ENCODE measurements at places on chromosomes 12 and 14.

DNA sequence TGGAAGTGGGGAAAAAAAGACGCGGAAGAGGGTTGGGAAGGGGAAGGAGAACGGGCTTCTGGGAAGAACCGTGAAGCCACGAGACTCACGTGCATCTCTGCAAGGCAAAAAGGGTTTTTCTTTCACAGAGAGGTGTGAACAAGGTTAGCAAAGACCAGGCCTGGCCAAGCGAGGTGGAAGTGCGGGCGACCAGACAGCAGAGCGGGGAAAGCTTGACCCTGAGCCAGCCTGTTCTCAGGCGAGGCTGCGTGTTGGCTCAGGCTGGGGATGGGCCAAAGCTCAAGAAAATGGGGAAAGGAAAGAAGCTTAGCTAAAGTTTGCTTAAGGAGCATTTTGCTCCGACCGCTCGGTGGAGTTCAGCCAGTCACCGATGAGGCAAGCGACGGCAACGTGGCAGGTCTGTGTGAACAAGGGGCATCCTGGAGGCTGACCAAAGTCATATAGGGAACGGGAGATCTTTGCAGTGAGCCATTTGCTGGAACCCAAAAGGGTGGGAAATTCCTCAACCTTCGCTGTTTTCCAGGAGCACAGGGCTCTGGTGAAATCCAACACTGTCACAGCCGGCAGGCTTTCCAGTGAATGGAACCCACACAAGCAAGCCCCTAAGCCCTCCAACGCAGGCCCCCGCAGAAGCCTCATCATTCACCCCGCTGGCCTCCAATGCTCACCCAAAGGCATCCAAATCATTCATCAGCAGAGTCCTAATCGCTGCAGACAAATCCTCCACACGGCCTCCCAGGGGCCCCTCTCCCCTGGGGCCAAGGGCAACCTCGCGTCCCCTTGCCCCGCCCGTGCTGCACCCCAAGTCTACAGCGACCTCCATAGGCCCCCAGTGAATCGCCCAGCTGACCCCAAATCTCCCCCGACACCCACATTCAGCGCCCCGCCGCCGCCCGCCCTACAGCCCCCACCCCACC lies 754 bp downstream of the ZNF605 start:
- DNase-seq: no peak

GRCh38 chr14:50855558-50855957 lies 16.3 kb upstream of the ABHD12B start:
- no peak for DNase-seq

DNA sequence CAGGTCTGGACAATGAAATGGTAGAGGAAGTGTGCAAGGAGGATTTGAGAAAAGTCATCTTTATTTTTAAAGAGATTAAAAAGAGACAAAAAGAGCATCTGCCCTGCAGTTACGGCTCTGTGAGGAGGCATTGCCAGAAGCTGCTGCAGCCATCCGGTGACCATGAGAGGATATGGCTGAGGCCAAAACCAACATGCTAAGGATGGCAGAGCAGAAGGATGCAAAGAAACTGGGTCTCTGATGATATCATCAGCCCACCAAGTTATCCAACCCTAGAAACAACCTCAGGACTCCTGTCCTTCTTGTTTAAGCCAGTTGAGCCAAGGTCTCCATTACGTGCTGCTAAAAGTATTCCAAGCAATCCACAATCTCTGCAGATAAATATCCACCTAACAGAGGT lies 48.0 kb upstream of the CCND2 start:
- DNase-seq: no peak

DNA sequence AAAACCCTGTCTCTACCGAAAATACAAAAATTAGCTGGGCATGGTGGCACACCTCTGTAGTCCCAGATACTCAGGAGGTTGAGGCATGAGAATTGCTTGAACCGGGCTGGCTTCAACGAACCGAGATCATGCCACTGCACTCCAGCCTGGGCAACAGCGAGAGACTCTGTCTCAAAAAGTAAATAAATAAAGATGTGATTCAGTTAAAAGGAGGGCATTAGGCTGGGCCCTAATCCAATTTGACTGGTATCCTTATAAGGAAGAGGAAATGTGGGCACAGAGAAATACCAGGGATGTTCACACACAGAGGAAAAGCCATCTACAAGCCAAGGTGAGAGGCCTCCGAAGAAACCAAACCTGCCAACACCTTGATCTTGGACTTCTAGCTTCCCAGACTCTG lies 10.1 kb upstream of the DCAF4 start:
- no peak for DNase-seq

GRCh38 chr14:62778852-62779251 lies 266.4 kb downstream of the KCNH5 start:
- DNase-seq: no peak

GRCh38 chr12:73677520-73678291 lies 859.9 kb upstream of the ATXN7L3B start:
- DNase-seq: no peak

DNA sequence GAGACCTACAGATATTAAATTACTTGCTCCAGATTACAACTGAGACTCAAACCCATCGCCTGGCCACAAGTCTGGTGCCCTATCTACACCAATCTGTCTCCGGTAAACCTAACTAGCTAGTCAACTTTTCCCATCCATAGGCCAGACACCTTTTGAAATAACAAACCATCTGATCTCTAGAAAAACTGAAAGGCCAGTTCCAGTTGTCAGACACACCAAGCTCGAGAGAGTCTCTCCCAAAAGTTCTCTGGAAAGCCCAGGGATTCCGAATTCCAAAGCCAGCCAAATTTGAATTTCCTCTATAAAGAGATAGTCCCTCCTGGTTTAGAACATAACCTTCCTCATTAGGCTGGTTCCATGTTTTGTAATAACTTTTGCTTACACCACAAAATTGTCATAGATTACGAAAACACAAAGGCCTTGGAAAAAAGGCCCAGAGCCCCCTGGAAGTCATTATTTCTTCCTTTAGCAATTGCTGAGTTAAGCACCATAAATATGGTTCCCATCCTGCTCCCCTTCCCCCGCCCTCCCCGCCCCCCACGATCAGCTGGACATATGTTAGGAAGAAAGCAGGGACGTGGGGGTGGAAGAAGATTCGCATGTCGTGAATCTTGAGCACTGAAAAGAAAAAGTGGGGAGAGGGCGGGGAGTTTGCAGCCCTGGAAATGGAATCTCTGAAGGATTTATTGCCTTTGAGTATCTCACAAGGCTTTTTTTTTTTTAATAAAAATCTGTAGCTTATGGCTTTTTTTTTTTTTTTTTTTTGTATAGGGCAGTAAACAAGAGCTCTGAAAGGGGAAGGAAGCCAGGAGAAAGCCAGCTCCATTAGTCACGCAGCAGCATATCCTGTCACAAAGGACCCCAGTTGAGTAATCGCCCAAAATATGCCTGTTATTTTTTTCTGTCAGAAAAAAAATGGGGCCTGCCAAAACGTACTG lies 110.4 kb downstream of the ZFP36L1 start:
- DNase-seq: no peak
